ENCODE measurements at places on chromosomes 16 and 17.

GRCh38 chr17:1906662-1907101, 76.9 kb downstream of the RPA1 start:
- no peak for DNase-seq

GRCh38 chr17:67448449-67448848, 71.4 kb downstream of the PITPNC1 start:
- DNase-seq: peak; percentile 11

DNA sequence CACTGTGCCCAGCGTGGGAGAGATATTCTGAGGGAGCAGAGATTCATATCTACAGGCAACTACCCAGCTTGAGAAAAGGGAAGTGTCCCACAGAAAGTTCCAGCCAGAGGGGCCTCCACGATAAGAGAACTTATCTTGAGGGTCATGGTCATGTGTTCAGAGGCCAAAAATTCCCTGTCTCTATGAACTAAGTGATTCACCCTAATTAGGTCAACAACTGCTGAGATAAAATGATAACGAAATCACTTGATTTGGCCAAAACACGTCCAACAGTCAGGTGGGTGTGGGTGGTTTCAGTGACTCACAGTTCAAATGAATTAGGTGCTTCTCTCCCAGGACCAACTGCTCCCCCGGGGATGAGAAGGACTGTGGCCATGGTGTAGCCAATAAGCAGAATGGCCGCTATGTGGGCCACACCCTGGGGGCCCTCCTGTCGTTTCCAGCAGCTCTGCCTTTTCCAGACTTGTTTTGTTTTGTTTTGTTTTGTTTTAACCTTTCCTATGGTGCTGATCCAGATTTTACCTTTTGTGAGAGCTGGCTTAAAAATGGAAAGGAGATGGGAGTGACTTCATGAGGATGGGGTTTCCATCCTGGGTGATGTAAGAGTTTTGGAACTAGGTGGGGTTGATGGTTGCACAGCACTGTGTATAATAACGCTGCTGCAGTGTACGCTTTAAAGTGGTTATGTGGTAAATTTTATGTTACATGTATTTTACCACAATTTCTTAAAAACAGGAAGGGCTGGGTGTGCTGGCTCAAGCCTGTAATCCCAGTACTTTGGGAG, 8.7 kb downstream of the DNAI2 start:
- DNase-seq: no peak

DNA sequence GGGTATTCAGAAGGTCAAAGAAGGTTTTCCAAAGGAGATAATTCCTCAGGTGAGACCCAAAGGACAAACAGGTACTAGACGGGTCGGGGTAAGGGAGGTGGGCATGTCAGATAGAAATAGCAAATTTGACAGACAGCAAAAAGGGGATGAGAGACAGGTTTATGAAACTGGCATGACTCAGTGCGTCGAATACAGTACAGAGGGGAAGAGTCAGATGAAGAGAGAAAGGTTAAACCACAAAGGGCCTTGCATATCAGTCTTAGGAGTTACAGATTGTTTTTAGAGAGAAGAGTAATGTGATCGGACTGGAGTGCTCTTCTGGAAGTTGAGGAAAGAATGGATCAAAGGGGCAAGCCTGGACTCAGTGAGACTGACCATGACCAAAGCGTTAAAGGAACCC, 88.4 kb downstream of the ZZEF1 start:
- no peak for DNase-seq

DNA sequence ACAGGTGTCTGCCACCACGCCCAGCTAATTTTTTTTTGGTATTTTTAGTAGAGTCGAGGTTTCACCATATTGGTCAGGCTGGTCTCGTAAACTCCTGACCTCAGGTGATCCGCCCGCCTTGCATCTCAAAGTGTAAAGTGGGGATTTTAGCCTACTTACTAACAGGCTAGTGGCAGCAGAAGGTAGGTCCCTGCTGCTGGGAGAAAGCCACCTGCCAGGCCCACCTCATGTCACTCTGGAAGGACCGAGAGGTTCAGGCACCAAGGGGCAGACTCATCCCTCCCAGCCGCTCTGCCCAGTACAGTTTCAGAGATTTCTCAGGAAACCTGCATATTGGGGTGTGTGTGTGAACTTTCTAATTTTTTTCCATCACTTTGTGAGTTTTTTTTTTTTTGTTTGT, 2.1 kb upstream of the RCVRN start:
- DNase-seq: peak; percentile 35

- no peak for DNase-seq
These were observed 36.7 kb upstream of the NLRP1 start for GRCh38 chr17:5621026-5621425.

GRCh38 chr17:57856792-57857620, 7.2 kb upstream of the MRPS23 start:
- DNase-seq: no peak

DNA sequence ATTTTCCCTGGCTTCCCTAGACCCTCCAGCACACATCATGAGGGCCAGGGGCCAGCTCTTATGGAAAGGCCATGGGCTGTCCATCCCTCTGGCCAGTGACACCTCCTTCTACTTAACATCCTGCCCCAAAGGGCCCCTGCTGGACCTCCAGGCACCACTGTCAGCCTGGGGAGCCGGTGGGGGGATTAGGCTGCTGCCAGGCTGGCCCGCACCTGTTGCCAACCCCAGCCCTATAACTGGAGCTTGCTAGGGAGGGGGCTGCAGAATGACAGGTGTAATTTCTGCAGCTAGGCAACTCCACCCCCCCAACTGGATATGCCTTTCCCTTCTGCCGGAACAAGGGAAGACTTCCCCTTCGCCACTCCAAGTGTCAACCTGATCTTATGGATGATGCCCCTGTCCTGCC, 12.5 kb downstream of the RARA start:
- DNase-seq: no peak

Data from upper lobe of right lung (tissue), 1 donor.